ENCODE measurements at places on chromosomes 13 and 19.

DNA sequence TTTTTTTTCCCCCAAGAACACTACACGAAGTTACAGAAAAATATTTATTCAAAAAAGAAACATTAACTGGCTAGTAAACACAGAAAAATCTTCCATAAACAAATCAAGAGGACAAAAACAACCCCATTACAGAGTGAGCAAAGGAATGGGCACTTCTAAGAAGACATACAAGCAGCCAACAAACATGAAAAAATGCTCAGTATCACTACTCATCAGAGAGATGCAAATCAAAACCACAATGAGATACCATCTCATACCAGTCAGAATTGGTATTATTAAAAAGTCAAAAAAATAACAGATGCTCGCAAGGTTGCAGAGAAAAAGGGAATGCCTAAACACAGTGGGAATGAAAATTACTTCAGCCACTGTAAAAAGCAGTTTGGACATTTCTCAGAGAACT lies 131.7 kb downstream of the UGGT2 start:
- peaks cover 12% of the 10 kb centered on the region for H3K36me3 ChIP-seq
- peaks cover 13% of the 10 kb centered on the region for H3K4me1 ChIP-seq
- no peak overlapping the region for H3K27ac ChIP-seq

DNA sequence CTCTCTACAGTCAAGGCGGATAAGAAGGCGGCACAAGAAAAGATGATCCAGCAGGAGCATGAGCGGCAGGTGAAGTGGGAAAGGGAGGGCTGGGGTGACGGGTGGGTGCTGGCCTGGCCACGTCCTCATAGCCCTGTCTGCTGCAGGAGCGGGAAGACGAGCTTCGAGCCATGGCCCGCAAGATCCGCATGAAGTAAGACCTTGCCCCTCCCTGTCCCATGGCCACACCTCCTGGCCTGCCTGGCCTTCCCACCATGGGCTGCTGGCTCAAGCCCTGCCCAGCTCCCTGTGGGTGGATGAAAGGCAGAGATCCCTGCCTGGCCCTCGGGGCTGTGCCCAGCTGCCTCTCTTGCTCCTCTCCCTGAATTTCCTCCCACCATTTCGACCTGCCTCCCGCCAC lies 7.2 kb downstream of the ZNF296 start:
- no peaks in the 10 kb centered on the region for H3K4me1 ChIP-seq
- peaks cover 23% of the 10 kb centered on the region for H3K36me3 ChIP-seq
- no peaks in the 10 kb centered on the region for H3K27me3 ChIP-seq
- no peak for DNase-seq
- H3K4me3 ChIP-seq: no peak overlapping the region
- H3K27ac ChIP-seq: no peak overlapping the region

DNA sequence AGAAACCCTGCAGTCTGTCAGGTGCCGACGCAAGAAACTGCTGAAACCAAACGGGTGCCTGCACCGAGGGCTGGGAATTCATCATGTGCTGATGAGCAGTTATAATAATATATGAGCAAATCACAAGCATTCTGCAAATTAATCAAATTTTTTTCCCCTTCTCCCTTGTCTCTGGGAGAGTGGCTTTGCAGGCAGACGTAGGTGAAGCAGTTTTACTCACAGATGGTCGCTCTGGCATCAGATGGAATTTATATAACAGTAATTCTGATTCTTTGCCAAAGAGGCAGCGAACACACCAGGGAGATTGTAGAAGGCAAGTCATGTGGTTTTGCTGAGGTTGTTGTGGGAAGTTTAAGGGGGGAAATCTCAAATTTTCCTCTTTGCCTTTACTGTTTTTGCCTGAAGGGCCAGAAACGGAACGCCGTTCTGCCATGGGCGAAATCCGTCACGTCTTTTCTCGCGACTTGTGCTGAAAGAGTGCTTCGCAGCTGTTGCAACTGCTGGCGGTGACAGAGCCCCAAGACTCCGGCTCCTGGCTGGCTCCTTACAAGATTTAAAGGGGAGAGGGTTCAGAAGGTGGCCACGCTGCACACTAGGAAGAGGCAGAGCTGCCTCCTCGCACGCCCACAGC lies 320.1 kb downstream of the ZNF536 start:
- peak overlapping the region; percentile 6 for H3K4me3 ChIP-seq
- no peaks in the 10 kb centered on the region for H3K4me1 ChIP-seq
- H3K27me3 ChIP-seq: peaks cover 34% of the 10 kb centered on the region
- DNase-seq: no peak

DNA sequence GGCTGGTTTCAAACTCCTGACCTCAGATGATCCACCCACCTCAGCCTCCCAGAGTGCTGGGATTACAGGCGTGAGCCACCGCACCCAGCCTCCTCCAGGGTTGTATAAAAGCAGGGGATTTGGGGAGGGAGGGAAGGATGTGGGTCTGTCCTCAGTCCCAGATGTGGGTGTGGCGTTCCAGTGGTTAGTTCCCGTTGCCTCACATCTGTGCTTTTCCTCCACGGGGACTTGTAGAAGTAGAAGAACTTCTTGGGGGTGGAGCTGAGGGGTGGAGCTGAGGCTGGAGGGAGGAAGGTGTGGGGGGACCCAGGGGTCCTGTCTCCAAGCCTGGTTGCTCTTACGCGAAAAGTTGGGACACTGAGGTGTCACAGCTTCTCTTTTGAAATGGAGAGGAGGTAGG lies 514 bp upstream of the MCEMP1 start:
- no peak overlapping the region for H3K27ac ChIP-seq
- no peak for DNase-seq
- peaks cover 20% of the 10 kb centered on the region for H3K27me3 ChIP-seq
- H3K4me3 ChIP-seq: no peak overlapping the region
- no peaks in the 10 kb centered on the region for H3K36me3 ChIP-seq

DNA sequence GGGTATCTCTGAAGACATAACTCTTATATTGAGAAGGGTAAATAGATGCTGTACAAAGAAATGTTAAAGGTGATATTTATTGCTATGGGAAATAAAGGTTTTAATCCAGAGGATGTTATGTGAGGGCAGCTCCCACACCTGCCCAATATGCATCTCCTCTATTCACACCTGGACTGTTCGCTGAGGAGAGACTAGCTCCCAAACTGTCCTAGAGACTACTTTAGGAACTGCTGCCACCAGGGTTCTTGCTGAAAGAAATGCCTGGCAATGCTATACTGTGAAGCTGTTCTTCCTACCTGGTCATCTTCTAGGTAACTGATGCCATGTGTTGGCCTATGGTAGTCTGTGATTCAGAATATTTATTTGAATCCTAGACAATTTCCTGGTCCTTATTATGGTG lies 1421.5 kb upstream of the SPRY2 start:
- H3K27me3 ChIP-seq: no peaks in the 10 kb centered on the region
- H3K36me3 ChIP-seq: no peaks in the 10 kb centered on the region
- H3K4me3 ChIP-seq: no peak overlapping the region
- H3K27ac ChIP-seq: no peak overlapping the region

- peak overlapping the region; percentile 67 for H3K4me3 ChIP-seq
- peak overlapping the region; percentile 94 for H3K27ac ChIP-seq
- H3K27me3 ChIP-seq: no peaks in the 10 kb centered on the region
Measured at GRCh38 chr13:110799246-110800236, 86.0 kb downstream of the ING1 start.

Measured in osteocyte (in vitro differentiated cells).